Stimulated activated CD4-positive, alpha-beta T cell treated with anti-CD3 and anti-CD28 coated beads, TNF-alpha, amount 100 ng/mL, for 4 hours (primary cell): ENCODE measurements at places on chromosomes 7 and 10.

- DNase-seq: no peak
These were observed 54.9 kb downstream of the IKZF1 start for GRCh38 chr7:50359258-50359994.

- DNase-seq: no peak
These were observed 84.1 kb downstream of the MDFIC start for GRCh38 chr7:115005953-115006352.

DNA sequence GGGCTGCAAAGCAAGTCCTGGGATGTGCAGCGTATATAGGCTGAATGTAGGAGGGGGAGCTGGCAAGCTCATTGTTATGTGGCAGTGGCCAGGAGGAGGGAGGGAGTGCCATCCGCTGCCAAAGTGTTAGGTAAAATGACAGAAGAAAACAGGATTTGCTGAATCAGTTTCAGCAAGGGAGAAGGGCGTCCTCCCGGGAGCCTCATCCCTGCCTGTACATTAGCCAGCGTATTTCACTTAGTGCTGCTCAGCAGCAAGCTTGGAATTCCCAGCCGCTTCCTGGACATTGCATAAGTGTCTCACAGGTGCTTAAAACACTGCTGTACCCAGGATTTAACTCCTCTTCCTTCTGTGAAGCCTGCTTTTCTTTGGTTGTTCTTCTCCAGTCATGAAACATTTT is 2.5 kb downstream of the NIPSNAP2 start:
- no peak for DNase-seq

GRCh38 chr10:101000127-101000914 is 713 bp downstream of the LZTS2 start:
- DNase-seq: no peak

DNA sequence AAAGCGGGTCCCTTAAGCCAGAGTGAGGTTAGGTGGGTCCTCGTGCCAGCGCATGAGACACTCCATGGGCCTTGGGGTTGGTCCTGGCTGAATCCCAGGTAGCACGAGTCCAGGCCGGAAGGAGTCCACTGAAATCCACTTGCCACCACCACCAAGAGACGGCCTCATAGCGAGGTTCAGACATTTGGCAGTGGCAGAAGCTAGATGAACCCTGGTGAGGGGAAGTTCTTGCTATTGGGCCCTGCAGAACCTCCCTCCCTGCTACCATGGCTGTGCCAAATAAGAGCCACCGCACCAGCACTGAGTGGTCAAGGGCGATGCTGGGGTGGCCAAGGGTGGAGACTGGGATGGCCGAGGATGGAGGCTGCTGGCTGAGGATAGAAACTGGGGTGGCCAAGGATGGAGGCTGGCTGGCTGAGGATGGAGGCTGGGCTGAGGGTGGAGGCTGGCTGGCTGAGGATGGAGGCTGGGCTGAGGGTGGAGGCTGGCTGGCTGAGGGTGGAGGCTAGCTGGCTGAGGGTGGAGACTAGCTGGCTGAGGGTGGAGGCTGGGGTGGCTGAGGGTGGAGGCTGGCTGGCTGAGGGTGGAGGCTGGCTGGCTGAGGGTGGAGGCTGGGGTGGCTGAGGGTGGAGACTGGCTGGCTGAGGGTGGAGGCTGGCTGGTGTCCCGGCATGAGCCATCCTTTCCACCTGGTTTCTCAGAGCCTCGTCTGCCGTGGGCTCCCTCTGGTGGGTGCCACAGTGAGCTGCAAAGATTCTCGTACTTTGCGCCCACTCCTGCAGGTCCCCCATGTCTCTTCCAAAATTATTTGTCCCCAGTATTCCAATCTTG is 88.2 kb downstream of the ELFN1 start:
- no peak for DNase-seq

- no peak for DNase-seq
These were observed 19.8 kb upstream of the WIPI2 start for GRCh38 chr7:5170251-5170650.

DNA sequence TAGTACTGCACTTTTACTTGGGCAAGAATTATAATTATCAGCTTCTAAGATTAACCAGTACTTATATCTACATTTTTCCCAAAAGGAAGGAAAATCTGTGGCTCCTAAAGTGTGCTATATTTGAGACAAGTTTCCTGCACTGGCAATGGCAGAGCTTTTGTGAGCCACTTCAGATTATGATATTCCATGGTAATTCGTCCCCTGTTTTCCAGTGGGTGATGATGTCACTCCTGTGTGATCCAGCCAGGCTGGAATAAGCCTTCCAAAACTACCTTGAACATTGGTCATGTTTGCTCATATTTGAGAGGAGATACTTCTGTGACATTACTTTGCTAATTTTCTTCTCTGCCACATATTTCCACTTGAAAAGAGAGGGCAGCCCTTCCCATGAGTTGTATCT is 302.1 kb downstream of the MDFIC start:
- no peak for DNase-seq

DNA sequence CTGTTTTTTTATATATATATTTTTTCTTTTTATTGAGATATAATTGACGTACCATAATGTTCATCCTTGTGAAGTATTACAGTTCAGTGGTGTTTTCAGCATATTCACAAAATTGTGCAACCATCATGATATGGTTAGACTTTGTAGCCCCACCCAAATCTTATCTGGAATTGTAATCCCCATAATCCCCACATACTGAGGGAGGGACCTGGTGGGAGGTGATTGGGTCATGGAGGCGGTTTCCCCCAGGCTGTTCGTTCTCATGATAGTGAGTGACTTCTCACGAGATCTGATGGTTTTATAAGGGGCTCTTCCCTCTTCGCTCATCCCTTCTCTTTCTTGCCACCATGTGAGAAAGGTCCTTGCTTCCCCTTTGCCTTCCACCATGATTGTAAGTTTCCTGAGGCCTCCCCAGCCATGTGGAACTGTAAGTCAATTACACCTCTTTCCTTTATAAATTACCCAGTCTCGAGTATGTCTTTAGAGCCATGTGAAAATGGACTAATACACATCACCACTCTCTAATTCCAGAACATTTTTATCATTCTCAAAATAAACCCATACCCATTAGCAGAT is 73.9 kb upstream of the SMNDC1 start:
- no peak for DNase-seq

- DNase-seq: no peak
These were observed 9.2 kb downstream of the SP8 start for GRCh38 chr7:20777377-20778062.

DNA sequence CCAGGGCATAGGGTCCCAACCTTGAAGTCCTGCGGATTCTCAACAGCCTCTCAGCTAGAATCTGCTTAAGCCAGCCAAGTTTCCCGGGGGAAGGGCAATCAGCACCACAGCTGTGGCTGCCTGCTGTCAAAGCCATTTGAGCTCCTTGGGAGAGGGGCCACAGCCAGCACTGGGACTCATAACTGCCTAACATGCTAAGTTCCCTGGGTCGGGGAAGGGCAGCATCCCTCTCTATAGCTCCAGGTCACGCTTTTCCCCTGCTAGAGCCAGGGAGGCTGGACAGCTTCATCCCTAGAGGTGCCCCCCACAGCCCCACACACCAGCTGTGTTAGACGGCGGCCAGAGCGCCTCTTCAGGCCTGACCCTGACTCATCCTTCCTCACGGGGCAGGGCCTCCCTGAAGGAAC is 49.6 kb upstream of the PDE1C start:
- no peak for DNase-seq

GRCh38 chr7:73504017-73504416 is 18.1 kb downstream of the BAZ1B start:
- no peak for DNase-seq
